CD4-positive, alpha-beta T cell treated with Interleukin-15 for 1 hour (primary cell): ENCODE measurements at places on chromosomes 6 and 20.

GRCh38 chr6:145009711-145010110 is 724.6 kb downstream of the UTRN start:
- DNase-seq = no peak

- no peak for DNase-seq
Observed at GRCh38 chr6:88574031-88574430, 389.4 kb downstream of the RNGTT start.

DNA sequence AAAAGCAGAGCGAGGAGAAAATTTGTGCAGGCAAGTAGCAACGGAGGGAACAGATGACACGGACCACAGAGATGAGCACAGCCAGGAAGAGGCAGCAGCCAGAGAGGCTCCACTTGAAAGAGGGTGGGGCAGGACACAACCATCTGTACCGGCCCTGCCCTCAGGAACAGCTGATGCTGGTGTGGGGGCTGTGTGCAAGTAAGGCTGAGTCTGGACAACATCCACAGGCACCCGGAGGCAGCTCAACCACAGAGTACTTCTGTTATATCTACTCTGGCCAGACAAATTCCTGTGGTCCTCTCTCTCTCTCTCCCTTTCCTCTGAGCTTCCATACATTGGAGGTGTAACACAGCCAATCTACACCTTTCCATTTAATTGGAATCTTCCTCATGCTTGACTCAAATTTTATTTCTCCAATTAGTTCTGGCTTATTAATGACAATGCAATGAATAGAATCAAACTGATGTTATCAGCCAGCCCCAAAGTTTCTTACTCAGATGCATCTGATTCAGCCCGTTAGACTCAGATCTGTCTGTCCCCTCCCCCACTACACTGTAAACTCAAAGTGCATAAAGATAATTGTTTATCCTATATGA is 24.9 kb downstream of the KIF13A start:
- DNase-seq = no peak

DNA sequence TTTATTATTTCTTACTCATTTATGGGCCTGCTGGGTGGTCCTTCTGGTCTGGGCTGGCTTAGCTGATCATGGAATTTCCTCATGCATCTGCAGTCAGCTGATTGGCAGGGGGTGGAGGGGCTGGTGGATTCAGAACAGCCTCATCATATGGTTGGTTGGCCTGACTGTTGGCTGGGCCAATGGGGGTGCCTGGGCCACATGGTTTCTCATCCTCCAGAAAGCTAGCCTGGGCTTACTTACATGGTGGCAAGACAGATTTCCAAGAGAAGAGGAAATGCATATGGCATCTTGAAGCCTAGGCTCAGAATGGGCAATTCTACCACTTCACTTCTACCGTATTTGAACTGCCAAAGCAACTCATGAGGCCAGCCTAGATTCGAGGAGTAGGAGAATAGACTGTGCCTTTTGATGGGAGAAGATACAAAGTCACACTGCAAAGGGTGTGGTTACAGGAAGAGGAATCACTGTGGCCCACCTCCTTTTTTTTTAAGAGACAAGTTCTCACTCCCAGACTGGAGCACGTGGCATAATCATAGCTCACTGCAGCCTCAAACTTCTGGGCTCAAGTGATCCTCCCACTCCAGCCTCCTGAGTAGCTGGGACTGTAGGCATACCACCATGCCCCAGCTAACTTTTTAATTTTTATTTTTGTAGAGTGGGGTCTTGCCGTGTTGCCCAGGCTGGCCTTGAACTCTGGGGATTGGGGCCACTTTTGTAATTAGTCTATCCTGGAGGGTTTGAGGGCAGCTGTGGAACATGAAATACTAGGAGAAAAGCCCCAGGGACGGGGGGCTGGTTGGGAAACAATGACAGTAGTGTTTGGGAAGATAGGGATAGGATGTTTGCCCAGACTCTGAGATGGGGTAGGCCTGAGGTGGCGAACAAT is 47.6 kb upstream of the RNF24 start:
- no peak for DNase-seq

GRCh38 chr20:49846206-49846807 is 33.7 kb downstream of the SLC9A8 start:
- peak; percentile 46 for DNase-seq
